ENCODE measurements at places on chromosomes 5 and 9.
A peak's percentile ranks its signal among the peaks of the same experiment; 100 is the strongest.

DNA sequence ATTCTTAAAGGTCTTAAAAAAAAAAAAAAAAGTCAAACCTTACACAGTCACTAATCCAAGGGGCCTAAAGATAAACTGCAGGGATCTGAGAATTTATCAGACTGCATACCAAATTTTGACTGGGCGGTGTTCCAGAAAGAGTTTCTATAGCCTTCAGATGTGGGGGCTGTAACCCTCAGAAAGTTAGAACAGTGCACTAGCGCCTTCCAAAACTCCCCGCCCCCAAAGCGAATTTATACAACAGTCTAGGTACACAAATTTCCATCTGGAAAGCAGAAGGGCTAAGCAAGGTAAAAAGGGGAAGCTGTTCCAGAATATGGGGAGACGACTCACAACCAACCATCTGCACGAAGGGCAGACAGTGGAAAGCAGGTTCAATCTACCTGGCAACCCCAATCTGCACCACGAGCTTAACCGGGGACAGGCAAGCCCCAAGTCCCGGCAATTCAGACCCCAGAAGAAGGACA lies 813 bp downstream of the ERMP1 start:
- no peak for DNase-seq

- DNase-seq, result no peak
Measured at GRCh38 chr9:75612205-75612604, 278.3 kb upstream of the PCSK5 start.

GRCh38 chr9:133058550-133059320 lies 3.0 kb upstream of the CEL start:
- DNase-seq, result no peak

- no peak for DNase-seq
Measured at GRCh38 chr9:116189683-116190082, 36.1 kb downstream of the PAPPA start.

DNA sequence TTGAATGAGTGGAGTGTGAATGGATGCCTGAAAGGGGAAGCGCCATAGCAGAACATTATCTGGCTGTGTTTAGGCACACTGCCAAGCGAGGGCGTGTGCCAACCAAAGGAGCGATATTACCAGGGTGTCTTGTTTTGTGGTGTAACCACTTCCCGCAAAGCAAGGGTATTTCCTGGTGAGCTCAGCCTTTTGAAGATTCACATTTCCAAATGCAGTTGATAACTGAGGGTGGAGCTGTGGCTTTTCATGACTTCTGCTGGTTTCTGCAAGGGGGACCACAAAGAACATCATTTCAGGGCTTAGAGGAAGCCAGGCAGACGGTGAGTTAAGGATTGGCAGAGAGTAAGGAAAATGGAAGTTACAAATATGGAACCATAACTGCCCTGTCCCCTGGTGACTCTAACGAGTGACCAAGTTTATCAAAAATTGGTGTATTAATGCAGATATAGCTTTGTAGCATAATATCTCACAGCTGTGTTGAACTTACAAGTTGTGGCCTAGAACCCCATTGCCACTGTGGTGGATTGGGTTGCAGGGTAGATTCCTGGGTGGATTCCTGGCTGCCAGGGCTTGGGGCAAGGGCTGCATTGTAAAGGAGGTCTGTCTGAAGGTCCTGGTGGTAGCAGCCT lies 71.4 kb downstream of the RALGPS1 start:
- peak; percentile 69 for DNase-seq

- no peak for DNase-seq
Measured at GRCh38 chr5:158819095-158819494, 280.6 kb downstream of the EBF1 start.

GRCh38 chr5:151434570-151435237 lies 12.7 kb upstream of the SLC36A1 start:
- no peak for DNase-seq

GRCh38 chr5:122761115-122761514 lies 13.8 kb upstream of the SNX2 start:
- DNase-seq, result no peak

DNA sequence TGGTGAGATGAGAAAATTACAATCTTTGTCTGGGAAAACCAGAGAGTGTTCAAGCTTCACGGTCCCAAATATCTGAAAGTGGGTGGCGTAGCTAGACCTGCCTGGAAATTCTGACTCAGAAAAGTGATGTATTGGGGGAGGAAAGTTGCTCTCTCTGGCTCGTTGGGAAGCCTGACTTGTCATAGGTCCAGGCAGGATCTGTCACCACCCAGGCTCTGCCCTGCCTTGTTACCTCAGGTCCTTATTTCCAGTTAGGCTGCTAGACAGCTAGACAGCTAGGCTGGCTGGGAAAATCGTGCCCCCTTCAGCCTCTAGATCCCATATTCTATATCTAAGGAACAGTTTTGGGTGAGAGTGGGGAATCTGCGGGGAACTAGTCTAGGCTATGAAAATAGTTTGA lies 41.0 kb upstream of the HCN1 start:
- DNase-seq, result no peak

DNA sequence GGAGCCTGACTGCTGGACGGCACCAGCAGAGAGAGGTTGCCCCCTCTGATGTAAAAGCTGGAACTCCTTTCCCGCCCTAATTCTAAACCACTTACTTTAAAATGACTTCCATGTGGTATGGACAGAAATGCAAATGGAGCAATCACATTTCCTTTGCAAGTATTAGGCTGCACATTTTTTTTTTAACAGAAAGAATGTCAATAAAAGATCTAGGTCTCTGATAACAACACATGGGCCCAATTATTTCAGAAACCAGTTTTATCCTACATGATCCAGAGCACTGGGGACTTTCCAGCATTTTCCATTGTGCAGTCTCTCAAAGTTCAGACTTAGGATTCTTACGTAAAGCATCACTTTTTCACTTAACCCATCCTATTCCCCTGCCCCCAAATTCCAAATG lies 203.7 kb downstream of the NXNL2 start:
- DNase-seq, result no peak

DNA sequence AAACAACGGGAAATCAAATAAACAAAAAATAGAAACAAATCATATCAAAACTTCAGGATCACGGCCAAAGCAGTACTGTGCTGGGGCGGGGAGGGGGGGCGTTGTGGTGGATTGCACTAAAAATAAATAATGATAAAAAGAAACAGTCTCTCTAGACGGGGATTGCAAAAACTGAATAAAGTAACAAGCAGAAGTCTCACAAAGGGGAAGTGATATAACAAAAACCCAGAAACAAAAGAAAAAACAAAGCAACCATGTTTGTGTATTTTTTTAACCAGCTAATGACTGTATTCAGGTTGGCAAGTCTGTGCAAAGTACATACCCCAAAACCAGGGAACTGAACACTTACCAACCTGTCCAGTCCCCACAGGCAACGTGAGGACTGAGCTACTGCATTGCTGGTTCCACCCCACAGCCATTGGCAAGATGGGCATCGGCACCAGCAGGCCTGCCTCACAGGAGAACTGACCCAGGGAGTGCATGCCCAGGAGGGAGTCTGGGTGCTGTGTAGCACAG lies 24.1 kb downstream of the BICD2 start:
- no peak for DNase-seq

DNA sequence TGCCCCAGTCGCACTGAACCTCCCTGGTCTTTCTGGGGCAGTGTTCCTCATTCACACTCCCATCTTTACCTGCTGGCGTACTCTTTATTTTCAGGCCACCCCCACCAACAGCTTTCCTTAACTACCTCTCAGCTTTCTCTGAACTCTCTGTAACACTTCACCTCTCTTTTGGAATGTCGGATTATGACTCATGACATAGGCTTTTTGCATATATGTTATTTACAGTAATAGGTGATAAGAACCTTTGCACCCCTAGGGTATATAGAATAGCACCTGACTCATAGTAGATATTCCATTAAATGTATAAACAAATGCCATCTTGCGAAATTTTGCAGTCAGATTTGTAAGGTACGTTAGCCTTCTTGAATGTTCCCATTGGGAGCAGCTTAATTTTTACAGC lies 52.9 kb upstream of the MIER3 start:
- DNase-seq, result no peak

- DNase-seq, result no peak
Measured at GRCh38 chr5:170289121-170289520, 8.5 kb downstream of the LCP2 start.

DNA sequence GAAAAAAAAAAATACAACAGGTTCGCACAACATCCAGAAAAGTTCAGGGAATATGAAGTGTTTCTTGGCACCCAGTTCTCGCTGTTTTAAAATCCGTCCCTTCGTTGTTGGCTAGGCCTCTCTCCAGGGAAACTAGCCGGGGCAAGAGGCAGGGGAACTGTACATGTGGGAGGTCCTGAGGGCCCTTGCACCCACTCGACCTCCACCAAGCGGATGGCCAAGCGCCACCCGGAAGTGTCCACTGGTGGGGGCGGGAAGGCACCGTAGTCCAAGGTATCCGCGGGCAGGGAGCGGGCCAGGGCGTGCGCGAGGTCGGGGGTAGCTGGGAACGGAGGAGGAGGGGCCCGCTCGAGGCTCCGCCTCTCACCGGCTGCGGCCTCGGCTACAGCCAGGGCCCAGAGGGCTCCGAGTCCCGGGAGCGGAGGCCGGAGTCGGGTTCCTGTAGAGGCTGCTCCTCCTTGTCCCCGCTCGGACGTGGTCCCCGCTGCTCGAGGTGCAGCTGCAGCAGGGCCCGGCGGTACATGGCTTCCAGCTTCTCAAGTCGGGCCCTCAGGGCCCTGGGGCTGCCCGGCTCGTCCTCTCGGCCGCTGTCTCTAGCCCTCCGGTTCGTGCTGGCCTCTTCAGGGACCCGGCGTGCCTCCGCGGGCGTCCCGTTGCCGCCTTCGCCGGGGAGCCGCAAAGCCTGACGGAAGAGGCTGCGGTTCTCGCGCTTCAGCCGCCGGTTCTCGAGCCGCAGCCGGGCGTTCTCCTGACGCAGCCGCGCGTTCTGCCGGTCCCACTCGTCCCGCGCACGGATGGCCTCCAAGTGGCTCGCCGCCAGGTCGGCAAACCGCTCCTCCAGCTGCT lies 720 bp downstream of the TUSC1 start:
- no peak for DNase-seq

- DNase-seq, result no peak
Measured at GRCh38 chr9:83313781-83314180, 224.4 kb downstream of the FRMD3 start.

- DNase-seq, result no peak
Measured at GRCh38 chr5:111063709-111064322, 7.7 kb upstream of the TSLP start.

- no peak for DNase-seq
Measured at GRCh38 chr5:137734962-137735554, 831 bp downstream of the KLHL3 start.

DNA sequence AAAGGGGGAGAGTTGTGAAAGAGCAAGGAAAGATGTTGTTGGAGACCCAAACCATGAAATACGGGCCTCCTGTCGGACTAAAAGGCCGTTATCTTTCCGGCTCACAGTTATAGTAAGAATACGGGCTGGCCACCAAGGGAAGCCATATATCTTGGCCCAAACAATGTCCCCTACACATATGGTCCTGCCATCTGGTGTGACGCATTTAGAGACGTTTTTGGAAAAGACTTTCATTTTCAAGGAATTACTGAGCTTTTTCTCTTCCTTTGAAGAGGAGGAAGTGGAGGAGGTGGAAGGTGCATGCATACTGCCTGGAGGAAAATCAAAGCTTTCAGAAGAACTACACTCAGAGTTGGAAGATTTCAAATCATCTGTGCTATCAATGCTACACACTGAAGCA lies 26.7 kb downstream of the PWWP2A start:
- no peak for DNase-seq

- no peak for DNase-seq
Measured at GRCh38 chr5:38752012-38752536, 93.7 kb upstream of the OSMR start.

DNA sequence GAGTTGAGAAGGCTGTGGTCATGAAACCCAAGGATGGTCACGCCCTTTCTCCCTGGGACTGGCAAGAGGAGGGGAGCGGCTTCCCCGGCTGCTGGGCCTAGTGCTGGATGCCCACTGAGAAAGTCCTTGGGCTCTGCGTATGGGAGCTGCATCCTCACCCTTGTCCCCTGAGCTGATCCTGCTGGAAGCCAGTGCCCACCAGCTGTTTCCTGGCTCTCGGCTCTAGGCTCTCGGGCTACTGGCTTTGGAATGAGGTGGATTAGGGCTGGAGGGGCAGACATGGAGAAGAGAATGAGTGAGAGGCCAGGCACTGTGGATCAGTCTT lies 149.3 kb upstream of the PPP1R26 start:
- no peak for DNase-seq

DNA sequence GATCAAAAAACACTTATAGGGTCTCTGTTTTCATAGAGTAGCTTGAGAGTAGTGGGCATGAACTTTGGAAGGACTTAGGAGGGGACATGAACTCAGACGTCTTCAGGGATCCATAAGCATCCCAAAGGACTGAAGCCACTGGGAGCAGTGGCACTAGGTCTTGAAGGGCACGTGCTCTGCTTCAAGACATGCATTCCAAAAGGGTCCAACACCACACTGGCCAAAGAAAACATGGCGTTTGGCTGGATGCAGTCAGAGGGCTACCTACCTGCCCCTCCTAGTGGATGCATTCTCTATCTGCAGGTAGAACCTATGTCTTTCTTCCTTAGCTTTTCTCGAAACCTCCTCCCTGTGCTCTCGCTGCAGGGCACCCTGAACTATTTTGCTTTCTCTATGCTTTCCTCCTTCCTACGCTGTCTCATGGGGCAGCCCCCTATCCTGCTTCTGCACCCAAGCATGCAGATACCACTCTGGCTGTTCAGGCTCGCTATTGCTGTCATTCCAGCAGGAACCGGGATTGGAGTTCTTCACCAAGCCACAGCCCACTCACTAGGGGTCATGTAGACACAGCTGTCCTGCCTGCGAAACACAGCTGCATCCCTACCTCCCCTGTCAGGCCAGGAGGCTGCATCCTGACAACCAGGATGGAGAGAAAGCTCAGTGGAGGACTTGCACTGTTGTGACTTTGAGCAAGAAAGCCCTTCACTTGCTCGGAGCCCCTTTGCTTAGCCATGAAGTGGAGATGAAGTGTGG lies 11.9 kb downstream of the FAM240B start:
- no peak for DNase-seq

- DNase-seq, result no peak
Measured at GRCh38 chr5:168712280-168712924, 133.2 kb upstream of the PANK3 start.

DNA sequence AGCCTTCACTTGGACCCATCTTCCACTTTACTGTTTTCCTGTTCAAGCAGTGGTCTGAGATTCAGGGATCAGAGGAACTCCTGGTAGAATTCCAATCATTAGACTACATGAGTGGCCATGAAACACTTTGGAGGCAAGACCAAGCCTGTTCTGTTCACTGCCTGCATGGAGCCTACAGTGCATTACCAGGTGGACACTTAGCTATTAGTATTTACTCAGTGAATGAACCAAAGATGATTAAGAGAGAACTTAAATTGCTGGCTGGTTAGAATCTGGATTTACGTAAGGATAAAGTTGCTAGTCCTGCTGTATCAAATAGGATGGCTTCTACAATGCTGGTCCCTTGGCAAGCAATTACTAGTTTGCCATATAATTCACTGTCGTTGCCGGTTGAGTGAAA lies 245.5 kb downstream of the ARRDC3 start:
- DNase-seq, result no peak

DNA sequence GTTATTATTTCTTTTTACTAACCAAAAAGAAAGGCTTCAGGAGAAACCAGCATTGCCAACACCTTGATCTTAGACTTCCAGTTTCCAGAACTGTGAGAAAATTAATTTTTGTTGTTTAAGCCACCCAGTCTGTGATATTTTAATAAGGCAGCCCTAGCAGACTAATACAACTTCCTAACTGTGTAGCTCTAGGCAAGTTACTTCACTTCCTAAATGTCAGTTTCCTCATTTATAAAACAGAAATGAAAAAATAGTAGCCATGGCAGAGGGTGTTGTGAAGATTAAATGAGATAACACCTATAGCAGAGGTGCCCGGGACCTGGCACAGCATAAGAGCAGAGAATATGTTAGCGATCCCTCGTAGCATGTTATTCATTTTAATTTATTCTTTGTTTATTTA lies 66.6 kb upstream of the HAND1 start:
- DNase-seq, result no peak

GRCh38 chr5:160082614-160083500 lies 36.4 kb downstream of the PWWP2A start:
- no peak for DNase-seq

Measured in stimulated activated CD4-positive, alpha-beta T cell treated with anti-CD3 and anti-CD28 coated beads, Interleukin-12 subunit alpha, Interleukin-12 subunit beta, amount 100 ng/mL, for 48 hours (primary cell).